CD4-positive, alpha-beta T cell treated with Interleukin-15 for 4 hours (primary cell): ENCODE measurements at places on chromosomes 6 and 20.
A peak's percentile ranks its signal among the peaks of the same experiment; 100 is the strongest.

GRCh38 chr20:49790077-49790798 is 22.4 kb upstream of the SLC9A8 start:
- DNase-seq: no peak

- no peak for DNase-seq
Observed at GRCh38 chr6:15712797-15713196, 50.0 kb upstream of the DTNBP1 start.

DNA sequence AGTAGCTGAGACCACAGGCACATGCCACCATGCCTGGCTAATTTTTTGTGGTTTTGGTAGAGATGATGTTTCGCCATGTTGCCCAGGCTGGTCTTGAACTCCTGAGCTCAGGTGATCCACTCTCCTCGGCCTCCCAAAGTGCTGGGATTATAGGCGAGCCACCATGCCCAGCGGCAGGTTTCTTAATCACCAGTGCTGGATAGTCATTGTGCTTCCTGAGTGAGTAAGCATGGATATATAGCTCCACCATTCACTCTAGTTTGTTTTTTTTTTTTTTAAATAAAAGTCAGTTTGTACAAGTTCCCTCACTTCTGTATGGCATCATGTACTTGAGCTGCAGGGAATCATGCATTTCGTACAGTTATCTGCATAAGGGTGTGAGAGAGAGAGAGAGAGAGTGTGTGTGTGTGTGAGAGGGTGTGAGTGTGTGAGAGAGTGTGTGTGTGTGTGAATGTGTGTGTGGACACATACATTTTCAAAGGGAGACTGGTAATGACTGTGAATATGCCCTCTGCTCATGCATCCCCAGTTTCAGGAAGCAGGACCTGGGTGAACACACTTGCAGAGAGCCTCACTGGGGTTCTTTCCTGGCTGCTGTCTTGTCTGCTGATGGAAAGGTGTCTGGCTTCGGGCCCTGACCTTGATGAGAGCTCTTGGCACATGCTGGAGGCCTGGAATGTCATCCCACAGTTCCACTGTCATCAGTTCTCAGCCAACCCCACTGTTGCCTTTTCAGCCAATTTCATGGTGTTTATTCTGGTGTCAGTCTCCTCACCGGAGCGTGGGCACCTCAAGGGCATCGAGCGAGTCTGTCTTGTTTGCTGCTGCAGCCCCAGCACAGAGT is 65.0 kb upstream of the XRN2 start:
- no peak for DNase-seq

- DNase-seq: no peak
Observed at GRCh38 chr6:30570263-30570662, 979 bp upstream of the ABCF1 start.

- no peak for DNase-seq
Observed at GRCh38 chr6:111652156-111652555, 46.5 kb upstream of the TRAF3IP2 start.

- DNase-seq: no peak
Observed at GRCh38 chr6:167726043-167726621, 100.6 kb upstream of the AFDN start.

DNA sequence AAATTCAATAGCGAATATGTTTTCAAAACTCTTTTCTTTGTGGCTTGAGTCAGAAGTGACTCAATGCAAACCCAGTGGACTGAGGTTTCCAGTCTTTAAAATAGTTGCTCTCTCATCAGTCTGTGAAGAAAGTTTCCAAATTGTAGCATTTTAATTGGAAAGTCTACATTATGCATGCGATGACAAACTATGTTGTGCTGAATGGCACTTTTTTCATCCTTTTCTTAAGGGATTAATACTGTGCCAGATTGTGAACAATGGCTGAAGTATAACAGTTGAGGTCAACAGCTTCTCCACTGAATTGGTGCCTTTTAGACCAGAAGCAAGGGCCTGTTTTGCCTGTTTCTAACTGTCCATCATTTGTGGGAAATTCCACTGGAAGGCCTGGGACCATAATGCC is 377.1 kb downstream of the BTBD9 start:
- no peak for DNase-seq

- DNase-seq: no peak
Observed at GRCh38 chr6:42841844-42842584, 37.4 kb upstream of the RPL7L1 start.

- DNase-seq: peak; percentile 78
Observed at GRCh38 chr6:26065952-26066380, 21.3 kb upstream of the HFE start.

- peak; percentile 78 for DNase-seq
Observed at GRCh38 chr6:692356-692851, 535 bp downstream of the EXOC2 start.
